Fibroblast of gingiva (primary cell): ENCODE measurements at places on chromosomes 5 and 9.

DNA sequence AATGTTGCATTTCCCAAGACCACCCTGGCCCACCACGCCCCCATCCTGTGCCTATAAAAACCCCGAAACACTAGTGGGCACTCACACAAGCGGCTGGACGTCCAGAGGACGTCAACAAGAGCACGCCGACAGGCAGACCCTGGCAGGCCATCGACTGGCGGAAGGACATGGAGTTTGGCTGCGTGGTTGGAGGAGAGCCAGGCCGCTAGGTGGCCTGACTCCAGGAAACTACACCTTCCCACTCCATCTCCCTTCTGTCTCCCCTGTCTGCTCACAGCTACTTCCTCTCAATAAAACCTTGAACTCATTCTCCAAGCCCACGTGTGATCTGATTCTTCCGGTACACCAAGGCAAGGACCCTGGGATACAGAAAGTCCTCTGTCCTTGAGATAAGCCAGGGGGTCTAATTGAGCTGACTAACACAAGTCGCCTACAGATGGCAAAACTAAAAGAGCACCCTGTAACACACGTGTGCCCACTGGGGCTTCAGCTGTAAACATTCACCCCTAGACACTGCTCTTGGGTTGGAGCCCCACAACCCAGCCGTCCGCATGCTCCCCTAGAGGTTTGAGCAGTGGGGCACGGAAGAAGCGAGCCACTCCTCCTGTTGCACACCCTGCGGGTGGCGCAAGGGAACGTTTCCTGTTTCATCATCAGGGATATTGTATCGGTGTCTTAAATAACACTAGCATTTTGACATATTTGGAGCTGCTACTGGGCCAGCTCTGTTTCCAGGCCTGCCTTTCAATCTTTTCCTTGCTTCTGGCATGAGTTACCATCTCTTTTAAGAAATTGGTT is 54.5 kb upstream of the TAF11L2 start:
- DNase-seq: no peak

- DNase-seq: no peak
Measured at GRCh38 chr5:172077664-172078425, 71.4 kb upstream of the FBXW11 start.

DNA sequence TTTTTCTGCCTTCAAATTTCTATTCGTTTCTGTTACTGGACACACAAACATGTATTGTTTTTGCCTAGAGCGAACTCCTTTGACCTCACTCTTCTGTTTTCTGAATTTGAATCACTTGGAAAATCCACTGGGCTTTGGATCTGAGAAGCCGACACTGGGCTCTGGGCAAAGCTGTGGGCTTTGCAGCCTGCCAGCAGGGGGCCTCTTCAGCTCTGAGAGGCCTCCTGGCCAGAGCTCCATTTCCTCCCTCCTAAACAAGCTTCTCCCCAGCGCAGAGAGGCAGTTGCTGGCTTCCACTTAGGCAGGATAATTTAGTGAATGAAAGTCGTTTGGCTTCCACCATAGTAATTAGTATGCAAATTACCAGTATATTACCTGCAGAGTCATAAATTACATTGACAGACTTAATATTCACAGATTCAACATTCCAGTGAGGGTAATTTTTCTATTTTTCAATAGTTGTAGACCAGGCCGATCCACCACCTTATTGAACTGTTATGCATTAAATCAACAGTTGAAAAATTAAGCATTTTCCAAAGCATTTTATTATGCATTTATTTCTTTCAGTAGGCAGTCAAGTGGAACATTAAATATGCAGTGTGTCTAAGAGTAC is 104.0 kb upstream of the ZNF366 start:
- DNase-seq: peak; percentile 79

DNA sequence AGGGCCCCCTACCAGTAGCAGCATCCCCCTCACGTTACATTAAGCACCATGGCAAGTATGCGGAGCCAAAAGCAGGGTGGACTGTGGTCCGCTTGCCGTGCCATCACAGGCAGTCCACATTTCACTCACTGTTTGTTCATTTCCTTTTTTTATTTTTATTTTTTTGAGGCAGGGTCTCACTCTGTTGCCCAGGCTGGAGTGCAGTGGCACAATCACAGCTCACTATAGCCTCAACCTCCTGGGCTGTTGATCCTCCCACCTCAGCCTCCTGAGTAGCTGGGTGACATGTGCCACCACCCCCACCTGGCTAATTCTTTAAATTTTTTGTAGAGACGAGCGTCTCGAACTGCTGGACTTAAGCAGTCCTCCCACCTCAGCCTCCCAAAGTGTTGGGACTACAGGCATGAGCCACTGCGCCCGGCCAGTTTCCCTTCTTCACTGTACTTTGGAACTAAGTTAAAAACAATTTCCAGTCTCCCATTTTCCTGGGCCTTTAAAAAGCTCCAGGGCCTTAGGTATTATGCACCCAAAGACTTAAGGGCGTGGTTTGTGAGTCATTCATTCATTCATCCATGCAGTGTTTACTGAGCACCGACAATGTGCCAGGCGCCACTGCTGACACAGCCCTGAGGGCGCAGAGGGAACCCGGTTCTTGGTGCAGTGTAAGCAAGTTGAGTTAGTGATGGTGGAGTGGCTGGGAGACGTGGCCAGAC is 19.9 kb downstream of the PRRX2 start:
- DNase-seq: peak; percentile 41

DNA sequence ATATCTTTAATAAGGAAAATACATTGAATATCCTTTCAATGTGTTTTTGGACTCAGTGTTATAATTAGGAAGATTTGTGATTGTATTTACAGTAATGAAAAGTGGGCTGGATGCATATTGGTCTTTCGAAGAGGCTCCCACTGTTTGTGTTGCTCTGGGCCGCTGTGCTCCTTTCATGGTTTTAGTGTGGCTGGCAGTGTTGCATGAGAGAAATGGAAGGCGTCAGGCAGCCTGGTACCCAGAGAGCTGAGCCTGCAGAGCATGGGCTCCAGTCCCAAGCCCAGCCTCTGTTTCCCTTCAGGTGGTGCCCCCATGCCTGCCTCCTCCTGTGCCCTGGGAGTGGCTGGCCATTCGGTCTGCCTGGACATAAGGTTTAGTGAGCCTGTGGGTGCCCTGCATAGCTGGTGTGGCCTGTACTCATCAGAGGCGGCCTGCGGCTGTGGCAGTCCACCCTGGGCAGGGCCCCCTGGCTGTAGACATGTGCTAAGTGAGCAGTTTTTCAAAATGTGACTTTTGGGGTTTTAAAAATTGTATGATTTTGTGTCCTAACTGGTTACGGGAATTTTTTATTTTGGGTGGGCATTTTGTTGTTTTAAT is 27.4 kb upstream of the FAM120AOS start:
- no peak for DNase-seq

GRCh38 chr9:68973619-68974018 is 40.3 kb downstream of the PRKACG start:
- no peak for DNase-seq

GRCh38 chr9:78970375-78970774 is 601.4 kb upstream of the TLE4 start:
- DNase-seq: no peak

GRCh38 chr9:119781886-119782285 is 412.7 kb upstream of the BRINP1 start:
- no peak for DNase-seq

GRCh38 chr5:54632131-54632701 is 114.7 kb downstream of the SNX18 start:
- DNase-seq: peak; percentile 41

DNA sequence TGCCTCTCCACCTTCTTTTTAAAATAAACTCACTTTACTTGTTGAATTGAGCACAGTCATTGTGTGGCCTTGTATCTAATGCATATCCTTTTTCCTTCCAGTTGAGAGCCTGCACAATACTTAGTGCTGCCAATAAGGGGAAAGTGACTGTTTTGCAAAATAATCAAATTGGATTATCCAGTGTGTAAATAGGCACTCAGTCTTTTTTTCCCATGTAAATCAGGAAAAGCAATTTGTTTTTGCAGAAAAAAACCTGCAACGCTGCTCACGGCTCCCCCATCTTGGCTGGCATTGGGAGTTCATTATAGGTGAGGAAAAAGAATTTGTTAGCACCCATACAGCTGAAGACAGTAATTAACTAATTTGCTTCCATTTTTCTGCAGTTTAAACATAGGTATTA is 299.9 kb downstream of the CSNK1G3 start:
- DNase-seq: no peak

GRCh38 chr5:67047160-67047559 is 149.4 kb downstream of the CD180 start:
- no peak for DNase-seq

DNA sequence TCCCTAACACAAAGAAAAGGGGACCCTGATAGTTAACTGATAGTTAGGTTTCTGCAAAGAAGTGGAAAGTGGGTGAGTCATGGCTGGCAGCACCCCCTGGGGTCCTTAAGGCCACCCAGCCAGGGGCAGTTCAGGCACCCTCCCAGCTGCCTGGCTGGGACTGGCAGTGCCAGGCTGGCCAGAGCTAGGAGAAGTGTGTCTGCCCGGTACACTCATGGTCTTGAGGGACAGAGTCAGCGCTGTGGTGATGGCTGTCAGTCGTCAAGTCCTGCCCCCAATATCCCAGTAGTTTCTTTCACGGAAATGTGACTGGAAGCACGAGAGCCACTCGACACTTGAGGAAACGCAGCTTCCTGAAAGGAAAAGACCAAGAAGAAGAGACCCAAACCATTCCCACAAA is 22.3 kb upstream of the CNOT6 start:
- no peak for DNase-seq

- DNase-seq: peak; percentile 42
Measured at GRCh38 chr5:147464211-147464610, 45.7 kb downstream of the DPYSL3 start.

DNA sequence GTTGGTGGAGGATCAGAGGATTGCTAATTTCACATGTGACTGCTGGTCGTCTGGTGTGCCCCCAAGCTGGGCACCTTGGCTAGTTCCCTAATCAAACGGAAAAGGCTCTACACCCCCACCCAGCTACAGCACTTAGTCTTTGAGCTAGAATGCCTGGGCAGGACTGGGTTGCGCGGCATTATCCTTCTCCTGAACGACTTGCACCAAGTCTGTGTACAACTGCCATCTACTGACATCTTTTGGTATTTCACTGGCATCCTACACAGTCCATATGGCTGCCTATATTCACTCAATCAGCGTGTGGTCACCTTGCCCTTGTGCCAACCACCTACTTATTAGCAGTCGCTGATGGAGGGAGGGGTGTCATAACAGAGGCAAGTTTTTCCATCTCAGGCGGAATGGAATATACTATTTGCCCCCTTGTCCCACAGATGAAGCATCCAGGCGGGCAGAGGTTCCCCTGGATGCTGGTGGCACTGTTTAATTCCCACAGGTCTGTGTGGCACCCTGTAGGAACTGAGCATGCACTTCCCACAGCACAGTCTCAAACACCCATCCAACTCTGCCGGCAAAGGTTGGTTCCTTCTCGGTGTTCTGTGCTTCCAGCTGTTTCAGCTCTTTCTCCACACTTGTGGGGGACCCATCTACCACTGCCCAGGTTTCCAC is 150.1 kb downstream of the OSTF1 start:
- DNase-seq: peak; percentile 65

- no peak for DNase-seq
Measured at GRCh38 chr5:154302161-154302560, 111.6 kb downstream of the GALNT10 start.

GRCh38 chr5:150623878-150624216 is 16.6 kb upstream of the SYNPO start:
- DNase-seq: no peak

DNA sequence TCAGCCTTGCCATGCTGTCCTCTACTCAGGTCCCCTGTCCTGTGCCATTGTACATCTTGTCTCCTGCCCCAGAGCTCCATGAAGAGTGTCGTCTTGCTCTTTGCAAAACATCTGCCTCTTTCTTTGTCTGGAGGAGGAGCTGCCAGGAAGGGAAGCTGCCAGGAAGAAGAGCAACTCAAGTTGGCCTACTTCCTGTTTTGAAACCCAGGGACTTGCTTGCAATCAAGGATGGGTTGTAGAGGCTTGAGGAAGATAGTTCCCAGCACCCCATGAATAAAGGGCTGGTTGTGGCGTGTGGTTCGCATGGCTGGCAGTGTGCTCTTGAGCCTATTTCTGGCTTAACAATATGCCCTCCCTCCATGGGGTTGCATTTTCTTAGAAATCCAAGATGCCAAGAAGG is 53.0 kb upstream of the CPEB4 start:
- no peak for DNase-seq

- DNase-seq: no peak
Measured at GRCh38 chr9:130327070-130327780, 61.7 kb downstream of the HMCN2 start.

DNA sequence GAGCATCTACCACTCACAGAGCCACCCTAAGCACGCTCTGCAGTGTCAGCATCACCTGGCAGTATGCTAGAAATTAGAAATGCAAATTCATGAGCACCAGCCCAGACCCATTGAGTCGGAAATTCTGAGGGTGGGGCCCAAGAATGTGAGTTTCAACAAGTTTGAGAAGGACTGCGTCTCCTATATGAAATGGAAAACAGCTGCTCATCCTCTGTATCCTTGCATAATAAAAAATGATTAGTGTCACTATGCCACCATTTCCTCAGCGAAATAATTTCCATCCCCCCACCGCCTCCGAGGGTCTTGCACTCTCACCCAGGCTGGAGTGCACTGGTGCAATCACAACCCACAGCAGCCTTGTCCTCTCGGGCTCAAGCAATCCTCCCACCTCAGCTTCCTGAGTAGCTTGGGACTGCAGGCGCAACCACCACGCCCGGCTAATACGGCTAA is 1.3 kb upstream of the IQGAP2 start:
- no peak for DNase-seq

- no peak for DNase-seq
Measured at GRCh38 chr5:172140866-172141265, 47.2 kb downstream of the STK10 start.

DNA sequence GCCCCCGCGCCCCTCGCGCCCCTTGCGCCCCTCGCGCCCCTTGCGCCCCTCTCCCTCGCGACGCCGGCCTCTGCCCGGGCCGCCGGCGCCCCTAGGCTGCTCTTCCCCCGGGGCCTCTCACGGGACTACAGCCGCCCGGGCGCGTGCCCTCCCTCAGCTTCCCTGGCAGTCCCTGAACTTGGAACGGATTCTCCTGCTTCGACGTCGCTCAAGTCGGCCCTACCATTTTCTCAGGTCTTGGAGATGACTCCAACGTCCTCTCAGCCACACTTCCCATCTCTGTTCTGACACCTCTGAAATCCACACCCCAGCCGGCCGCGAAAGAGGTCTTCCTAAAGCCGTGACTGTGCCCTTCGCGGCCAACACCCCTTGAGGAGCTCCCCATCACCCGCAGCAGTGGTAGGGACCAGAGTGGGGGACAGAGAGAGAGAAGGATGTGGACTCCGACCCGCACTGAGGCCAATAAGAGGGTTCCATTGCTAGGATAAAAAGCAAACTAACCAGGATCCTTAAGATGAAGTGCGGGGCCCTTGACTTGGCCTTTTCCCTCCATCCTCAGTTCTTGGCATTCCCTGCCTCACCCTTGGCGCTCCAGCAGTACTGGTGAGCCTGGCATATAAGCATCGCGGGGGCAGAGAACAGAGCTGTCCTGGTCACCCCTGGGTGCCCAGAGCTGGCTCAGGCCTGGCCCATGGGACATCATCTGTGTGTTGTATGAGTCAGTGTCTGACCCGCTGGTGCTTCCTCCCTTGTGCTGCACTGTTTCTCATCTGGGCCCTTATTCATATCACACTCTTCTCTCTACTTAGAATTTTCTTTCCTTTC is 38.6 kb upstream of the GARNL3 start:
- DNase-seq: no peak
